ENCODE measurements at places on chromosomes 12 and 14.
A peak's percentile ranks its signal among the peaks of the same experiment; 100 is the strongest.

GRCh38 chr14:68474741-68475140, 318.1 kb downstream of the ZFP36L1 start:
- DNase-seq = no peak

- no peak for DNase-seq
These were observed 83.1 kb downstream of the ANO6 start for GRCh38 chr12:45298721-45299692.

GRCh38 chr12:71799106-71799505, 40.5 kb upstream of the TBC1D15 start:
- DNase-seq = no peak

DNA sequence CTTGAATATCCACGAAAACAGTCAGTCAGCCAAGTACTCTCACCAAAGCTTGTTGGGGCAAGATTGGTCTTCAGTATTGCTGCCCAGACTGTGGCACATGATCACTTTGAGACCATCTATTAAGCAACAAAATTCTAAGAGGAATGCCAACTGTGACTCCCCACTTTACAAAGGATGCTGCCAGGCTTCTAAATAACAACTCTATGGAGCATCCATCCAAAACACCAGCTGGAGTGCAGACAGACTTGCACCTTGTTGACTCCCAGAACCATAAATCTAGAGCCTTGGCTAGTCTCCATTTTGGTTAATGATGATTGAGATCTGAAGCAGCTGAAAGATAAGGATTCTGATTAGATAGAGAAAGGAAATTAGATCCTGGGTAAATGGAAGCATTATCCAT, 132.8 kb downstream of the DIO2 start:
- peak; percentile 11 for DNase-seq

GRCh38 chr12:47223031-47223847, 143.5 kb upstream of the AMIGO2 start:
- DNase-seq = no peak

DNA sequence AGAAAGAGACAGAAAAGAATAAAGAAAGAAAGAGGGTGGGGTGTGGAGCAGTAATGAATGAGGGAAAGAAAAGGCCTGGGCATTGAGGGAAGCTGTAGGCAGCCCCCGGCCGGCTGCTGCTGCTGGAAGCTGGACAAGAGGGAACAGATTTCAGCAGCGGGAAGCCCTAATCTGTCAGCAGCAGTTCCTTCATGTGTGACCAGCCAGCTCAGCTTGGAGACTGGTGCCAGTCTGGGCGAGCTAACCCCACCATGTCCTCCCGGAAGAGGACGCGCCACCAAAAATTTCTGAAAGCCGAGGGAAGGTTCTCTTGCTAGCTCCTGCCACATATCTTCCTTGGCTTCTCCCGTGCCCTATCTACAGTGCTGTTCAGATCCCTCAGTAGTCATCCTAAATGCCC, 236.8 kb downstream of the GRIN2B start:
- DNase-seq = no peak

DNA sequence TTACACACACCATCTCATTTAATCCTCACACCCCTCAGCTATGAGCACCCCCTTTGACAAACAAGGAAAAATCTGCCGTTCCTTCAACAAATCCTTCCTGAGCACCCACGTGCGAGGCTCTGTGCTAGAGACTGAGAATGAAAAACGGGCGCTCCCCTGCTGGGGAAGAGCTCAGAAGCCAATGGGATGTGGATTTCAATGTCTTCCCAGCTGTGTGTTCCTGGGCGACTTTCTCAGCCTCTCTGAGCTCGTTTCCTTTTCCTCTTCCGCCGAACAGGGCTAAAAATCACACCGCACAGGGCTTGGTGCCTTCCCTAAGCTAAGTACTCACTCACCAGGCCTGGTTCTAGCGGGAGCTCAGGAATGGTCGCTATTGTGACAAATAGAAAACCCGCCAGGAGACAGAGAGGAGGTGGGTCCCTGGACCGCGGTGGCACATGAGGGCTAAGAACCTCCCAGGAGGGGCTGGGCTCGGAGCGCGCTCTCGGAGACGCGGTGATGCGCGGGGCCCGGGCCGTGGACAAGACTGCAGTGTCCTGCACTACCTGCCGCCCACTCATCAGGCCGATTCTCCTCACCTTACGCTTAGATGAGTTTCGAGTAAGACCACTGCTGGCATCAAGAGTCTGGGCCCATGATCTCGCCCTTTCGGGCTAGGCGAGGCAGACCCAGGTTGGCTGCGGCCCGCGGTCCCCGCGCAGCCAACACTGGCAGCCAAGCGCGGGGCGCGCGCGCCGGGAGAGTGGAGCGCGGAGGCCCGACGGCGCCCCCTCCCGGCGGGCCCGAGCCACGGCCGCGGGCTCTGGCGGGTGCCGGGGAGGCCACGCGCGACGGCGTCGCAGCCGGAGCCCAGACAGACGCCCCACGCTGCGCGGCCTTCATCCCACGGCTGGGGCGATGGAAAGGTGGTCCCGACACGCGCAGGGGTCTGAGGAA, 17.0 kb downstream of the ZDHHC22 start:
- no peak for DNase-seq

DNA sequence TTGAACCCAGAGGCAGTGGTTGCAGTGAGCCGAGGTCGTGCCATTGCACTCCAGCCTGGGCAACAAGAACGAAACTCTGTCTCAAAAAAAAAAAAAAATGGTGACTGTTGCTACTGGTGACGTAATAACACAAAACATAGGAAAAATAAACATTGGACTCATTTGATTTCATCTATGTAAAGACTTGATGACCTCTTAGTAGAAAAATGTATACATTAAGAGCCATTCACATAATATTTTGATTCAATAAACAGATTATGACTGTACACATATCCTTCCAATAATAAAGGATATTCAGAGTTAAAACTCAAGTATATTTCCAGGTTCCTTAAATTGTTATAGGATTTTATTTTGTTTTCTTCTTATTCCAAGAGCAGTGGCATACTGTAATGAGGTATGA, 65.7 kb upstream of the AEBP2 start:
- DNase-seq = no peak

- no peak for DNase-seq
These were observed 883 bp upstream of the MYL2 start for GRCh38 chr12:110921262-110921661.

GRCh38 chr14:92556863-92557543, 43.4 kb downstream of the RIN3 start:
- no peak for DNase-seq

GRCh38 chr12:42010715-42011114, 134.0 kb downstream of the GXYLT1 start:
- DNase-seq = no peak

GRCh38 chr12:115838952-115839351, 438.5 kb downstream of the MED13L start:
- DNase-seq = no peak

DNA sequence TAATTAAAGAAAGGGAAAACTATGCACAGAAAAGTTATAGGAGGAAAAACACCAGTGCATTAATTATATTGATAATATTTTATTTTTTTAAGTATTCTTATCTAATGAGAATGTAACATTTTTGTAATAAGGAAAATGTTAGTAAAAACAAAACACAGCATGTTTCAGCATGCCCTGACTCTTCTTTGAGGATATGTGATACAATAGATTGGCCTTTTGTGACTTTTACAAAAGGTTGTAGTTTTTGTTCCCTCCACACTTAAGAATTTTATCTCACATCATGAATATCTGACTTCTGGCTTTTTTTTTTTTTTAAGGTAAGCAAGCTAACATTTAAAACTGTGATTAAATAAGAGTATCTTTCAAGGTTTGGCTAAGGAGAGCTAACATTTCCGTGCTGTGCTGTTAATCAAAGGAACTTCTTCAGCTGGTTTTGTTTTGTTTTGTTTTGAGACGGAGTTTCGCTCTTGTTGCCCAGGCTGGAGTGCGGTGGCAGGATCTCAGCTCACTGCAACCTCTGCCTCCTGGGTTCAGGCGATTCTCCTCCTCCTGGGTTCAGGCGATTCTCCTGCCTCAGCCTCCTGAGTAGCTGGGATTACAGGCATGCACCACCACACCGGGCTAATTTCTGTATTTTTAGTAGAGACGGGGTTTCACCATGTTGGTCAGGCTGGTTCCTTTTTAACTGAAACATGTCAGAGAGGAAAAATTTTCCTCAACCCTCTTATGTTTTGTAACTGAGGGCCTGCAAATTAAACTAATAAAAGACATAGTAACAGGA, 30.8 kb upstream of the RESF1 start:
- DNase-seq = no peak

- no peak for DNase-seq
These were observed 20.8 kb downstream of the SH2B3 start for GRCh38 chr12:111426344-111427185.
